Right lobe of liver (tissue), 6 donors: ENCODE measurements at places on chromosomes 4 and X. TPM values are rescaled to one million over a fixed set of nuclear protein-coding genes. Genes with fewer than 3 reads are reported as not detected.

NAA11 gene
- total RNA-seq, result not detected

HDX gene
- 2.1 TPM for total RNA-seq

ITM2A gene
- total RNA-seq, result 4.9 TPM

LRP2BP gene
- 0.28 TPM for total RNA-seq

XK gene
- total RNA-seq, result 0.56 TPM

SH2D1A gene
- not detected for total RNA-seq

GPC3 gene
- 2.3 TPM for total RNA-seq

ZFP42 gene
- total RNA-seq, result not detected

DNA sequence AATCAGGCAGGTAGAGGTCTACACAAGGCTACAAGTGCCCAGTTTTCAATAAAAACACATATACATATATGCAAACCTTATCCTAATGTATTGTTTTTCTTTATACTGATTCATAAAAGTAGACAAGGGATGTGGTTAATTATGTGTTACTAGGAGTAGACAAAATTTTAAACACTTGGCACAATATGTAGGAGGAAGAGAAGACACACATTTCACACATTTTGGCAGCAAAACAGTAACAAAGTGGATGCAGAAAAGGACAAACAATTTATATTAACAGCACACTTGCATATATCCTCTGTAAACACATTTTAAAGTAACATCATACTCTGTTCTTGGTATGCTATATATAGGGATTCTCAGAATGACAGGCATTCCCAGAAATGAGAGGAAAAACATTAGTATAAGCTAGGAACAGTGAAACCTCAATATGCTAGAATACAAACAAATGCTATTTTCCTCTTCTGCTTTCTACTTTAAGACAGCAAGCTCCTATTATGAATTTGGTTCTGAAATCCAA is 63.8 kb downstream of the GPRIN3 start:
- no peak overlapping the region for H3K4me3 ChIP-seq
- H3K4me1 ChIP-seq, result no peaks in the 10 kb centered on the region
- no peak for DNase-seq
- no peak overlapping the region for H3K27ac ChIP-seq
- no peaks in the 10 kb centered on the region for H3K27me3 ChIP-seq

- H3K4me1 ChIP-seq, result no peaks in the 10 kb centered on the region
- H3K27me3 ChIP-seq, result no peaks in the 10 kb centered on the region
- DNase-seq, result no peak
- no peak overlapping the region for H3K27ac ChIP-seq
Observed at GRCh38 chrX:133909888-133910287, 75.5 kb downstream of the GPC3 start.

DNA sequence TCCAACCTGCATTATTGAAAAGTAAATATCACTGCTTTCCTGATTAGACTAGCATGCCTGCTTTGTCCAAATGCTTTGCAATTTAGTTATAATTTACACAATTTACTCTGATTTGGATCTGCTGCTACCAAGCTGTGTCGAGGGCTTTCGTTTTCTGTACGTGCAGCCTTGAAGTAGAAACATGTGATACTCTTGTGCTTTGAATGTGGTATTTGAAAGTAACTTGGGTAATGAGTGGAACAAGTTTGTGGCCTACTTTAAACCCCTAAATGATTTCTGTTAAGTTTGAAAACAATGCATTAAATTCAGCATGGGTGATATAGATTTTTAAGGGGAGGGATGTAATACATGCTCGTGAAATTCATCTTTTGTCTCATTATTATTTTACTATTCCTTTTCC is 240.7 kb downstream of the IQCM start:
- no peaks in the 10 kb centered on the region for H3K27me3 ChIP-seq
- no peak overlapping the region for H3K4me3 ChIP-seq
- DNase-seq, result no peak
- H3K27ac ChIP-seq, result no peak overlapping the region

DNA sequence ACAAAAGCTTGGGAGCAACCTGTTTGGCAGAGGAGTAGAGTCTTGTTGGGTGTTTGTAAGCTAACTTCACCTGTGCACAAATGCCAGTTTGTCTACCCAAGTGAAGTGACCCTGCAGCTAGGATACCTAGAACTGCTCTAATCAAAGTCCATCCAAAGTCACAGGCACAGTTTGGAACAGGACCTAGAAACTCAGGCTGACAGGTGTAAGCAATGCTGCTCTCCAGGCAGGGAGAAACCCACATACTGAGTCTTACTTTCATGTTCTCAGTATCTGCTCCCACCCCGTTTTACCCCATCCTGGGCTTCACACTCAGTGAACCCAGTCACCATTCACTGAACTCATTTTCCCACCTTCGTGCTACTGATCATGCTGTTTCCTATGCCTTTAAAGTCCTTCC is 40.3 kb downstream of the MAML3 start:
- peaks cover 18% of the 10 kb centered on the region for H3K4me1 ChIP-seq
- H3K27ac ChIP-seq, result no peak overlapping the region
- H3K36me3 ChIP-seq, result no peaks in the 10 kb centered on the region
- H3K4me3 ChIP-seq, result no peak overlapping the region
- no peak for DNase-seq
- no peaks in the 10 kb centered on the region for H3K27me3 ChIP-seq

DNA sequence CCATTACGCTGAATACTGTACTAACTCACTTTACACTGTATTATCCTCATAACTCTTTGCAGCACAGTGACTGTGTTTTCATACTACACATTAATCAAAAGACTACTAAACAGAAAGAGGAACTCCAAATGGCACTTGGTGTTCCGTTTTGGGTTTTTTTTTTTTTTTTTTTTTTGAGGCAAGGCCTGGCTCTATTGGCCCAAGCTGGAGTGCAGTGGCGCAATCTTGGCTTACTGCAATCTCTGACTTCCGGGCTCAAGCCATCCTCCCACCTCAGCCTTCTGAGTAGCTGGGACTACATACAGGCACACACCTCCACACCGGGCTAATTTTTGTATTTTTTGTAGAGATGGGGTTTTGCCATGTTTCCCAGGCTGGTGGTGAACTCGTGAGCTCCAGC is 10.7 kb downstream of the KLHL8 start:
- peak; percentile 57 for DNase-seq
- H3K27ac ChIP-seq, result no peak overlapping the region
- H3K4me1 ChIP-seq, result peaks cover 5% of the 10 kb centered on the region
- no peaks in the 10 kb centered on the region for H3K27me3 ChIP-seq
- H3K4me3 ChIP-seq, result no peak overlapping the region

GRCh38 chrX:81229229-81229628 is 27.3 kb downstream of the SH3BGRL start:
- no peaks in the 10 kb centered on the region for H3K36me3 ChIP-seq
- H3K4me1 ChIP-seq, result no peaks in the 10 kb centered on the region
- no peak overlapping the region for H3K4me3 ChIP-seq
- no peaks in the 10 kb centered on the region for H3K27me3 ChIP-seq
- no peak for DNase-seq
- no peak overlapping the region for H3K27ac ChIP-seq

DNA sequence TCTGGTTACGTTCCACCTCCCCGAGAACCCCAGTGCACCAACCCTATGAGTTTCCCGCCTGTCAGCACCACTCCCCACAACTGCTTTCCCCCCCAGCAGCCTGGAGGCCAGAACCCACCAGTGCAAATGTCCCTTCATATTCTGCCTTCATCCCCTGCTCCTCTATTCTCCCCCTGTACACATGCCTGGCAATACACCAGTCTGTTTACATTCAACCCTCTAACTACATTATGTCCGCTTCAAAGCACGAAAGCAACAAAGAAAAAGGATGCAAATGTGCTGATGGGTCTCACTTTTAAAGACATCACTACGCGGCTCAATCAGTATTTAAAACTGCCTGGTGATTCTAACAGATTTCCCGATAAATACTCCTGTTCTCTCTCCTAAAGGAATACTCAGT is 126.7 kb upstream of the SORBS2 start:
- DNase-seq, result no peak
- no peak overlapping the region for H3K27ac ChIP-seq

GRCh38 chr4:7741946-7742806 is 197.5 kb downstream of the AFAP1 start:
- no peaks in the 10 kb centered on the region for H3K36me3 ChIP-seq
- H3K27me3 ChIP-seq, result no peaks in the 10 kb centered on the region
- no peak for DNase-seq
- no peak overlapping the region for H3K4me3 ChIP-seq

DNA sequence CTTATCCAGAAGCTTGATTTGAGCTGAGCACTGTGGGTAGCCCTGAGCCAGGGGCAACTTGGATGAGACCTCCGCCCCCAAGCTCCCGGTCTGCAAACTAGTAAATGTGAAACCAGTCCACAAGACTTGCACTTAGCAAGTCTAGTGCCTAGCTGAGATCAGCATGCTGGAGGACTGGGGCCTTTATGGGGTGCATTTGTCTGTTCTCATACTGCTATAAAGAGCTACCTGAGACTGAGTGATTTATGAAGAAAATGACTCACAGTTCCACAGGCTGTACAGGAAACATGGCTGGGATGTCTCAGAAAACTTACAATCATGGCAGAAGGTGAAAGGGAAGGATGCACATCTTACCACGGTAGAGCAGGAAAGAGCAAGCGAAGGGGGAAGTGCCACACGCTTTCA is 42.1 kb upstream of the HOPX start:
- H3K36me3 ChIP-seq, result no peaks in the 10 kb centered on the region
- no peak for DNase-seq
- no peak overlapping the region for H3K4me3 ChIP-seq
- H3K27me3 ChIP-seq, result no peaks in the 10 kb centered on the region
- H3K27ac ChIP-seq, result no peak overlapping the region

GRCh38 chr4:47213971-47214370 is 182.6 kb downstream of the GABRB1 start:
- no peaks in the 10 kb centered on the region for H3K36me3 ChIP-seq
- DNase-seq, result no peak
- H3K27me3 ChIP-seq, result no peaks in the 10 kb centered on the region
- no peak overlapping the region for H3K4me3 ChIP-seq

GRCh38 chr4:152992466-152992865 is 56.3 kb downstream of the FHDC1 start:
- no peaks in the 10 kb centered on the region for H3K27me3 ChIP-seq
- no peak overlapping the region for H3K27ac ChIP-seq
- H3K36me3 ChIP-seq, result no peaks in the 10 kb centered on the region
- no peaks in the 10 kb centered on the region for H3K4me1 ChIP-seq
- no peak for DNase-seq
- H3K4me3 ChIP-seq, result no peak overlapping the region

GRCh38 chr4:137454767-137455166 is 77.5 kb downstream of the PCDH18 start:
- H3K36me3 ChIP-seq, result no peaks in the 10 kb centered on the region
- H3K27ac ChIP-seq, result no peak overlapping the region
- DNase-seq, result no peak
- H3K4me1 ChIP-seq, result no peaks in the 10 kb centered on the region

- no peaks in the 10 kb centered on the region for H3K36me3 ChIP-seq
- no peak for DNase-seq
- no peaks in the 10 kb centered on the region for H3K27me3 ChIP-seq
- no peak overlapping the region for H3K4me3 ChIP-seq
Observed at GRCh38 chrX:113384628-113385027, 544.0 kb upstream of the AMOT start.

- DNase-seq, result no peak
- no peaks in the 10 kb centered on the region for H3K27me3 ChIP-seq
- peaks cover 2% of the 10 kb centered on the region for H3K36me3 ChIP-seq
- H3K4me1 ChIP-seq, result no peaks in the 10 kb centered on the region
- H3K27ac ChIP-seq, result no peak overlapping the region
Observed at GRCh38 chrX:149490100-149490499, 15.0 kb downstream of the IDS start.

- no peaks in the 10 kb centered on the region for H3K36me3 ChIP-seq
- peaks cover 39% of the 10 kb centered on the region for H3K4me1 ChIP-seq
- H3K4me3 ChIP-seq, result no peak overlapping the region
- no peaks in the 10 kb centered on the region for H3K27me3 ChIP-seq
- H3K27ac ChIP-seq, result peak overlapping the region; percentile 75
Observed at GRCh38 chr4:3408793-3409330, 32.9 kb upstream of the HGFAC start.

DNA sequence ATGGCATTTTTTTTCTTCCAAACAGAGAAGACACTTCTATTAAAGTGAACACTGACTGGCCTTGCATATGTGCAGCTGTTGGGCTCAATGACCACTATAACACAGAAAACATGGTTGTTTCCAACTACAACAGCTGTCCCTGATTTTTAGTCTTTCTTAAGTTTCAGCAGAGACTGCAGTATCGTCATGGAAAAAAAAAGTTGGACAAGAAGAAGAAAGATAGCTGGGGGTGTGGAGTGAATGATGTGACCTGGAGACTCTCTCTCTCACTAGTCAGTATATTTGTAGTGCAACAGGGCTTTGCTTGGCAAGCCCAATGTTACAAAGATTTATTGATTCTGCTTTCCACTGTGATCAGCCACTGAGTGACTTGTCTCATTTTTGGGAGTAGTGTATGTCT is 29.5 kb upstream of the C4orf54 start:
- H3K4me1 ChIP-seq, result no peaks in the 10 kb centered on the region
- H3K4me3 ChIP-seq, result no peak overlapping the region
- no peak overlapping the region for H3K27ac ChIP-seq
- DNase-seq, result no peak

GRCh38 chr4:75630174-75630936 is at the start of gene CDKL2:
Gene CDKL2, minus strand, starts transcription at chr4:75630528. Its CDS starts 4,540 bp downstream, at chr4:75625988.
- H3K4me1 ChIP-seq, result no peaks in the 10 kb centered on the region
- H3K4me3 ChIP-seq, result peak within 1 kb of the TSS; percentile 48
- H3K27ac ChIP-seq, result no peak within 1 kb of the TSS
- peak; percentile 80 for DNase-seq
- H3K27me3 ChIP-seq, result no peaks in the 10 kb centered on the region
